ENCODE measurements at places on chromosomes 3 and 15.

DNA sequence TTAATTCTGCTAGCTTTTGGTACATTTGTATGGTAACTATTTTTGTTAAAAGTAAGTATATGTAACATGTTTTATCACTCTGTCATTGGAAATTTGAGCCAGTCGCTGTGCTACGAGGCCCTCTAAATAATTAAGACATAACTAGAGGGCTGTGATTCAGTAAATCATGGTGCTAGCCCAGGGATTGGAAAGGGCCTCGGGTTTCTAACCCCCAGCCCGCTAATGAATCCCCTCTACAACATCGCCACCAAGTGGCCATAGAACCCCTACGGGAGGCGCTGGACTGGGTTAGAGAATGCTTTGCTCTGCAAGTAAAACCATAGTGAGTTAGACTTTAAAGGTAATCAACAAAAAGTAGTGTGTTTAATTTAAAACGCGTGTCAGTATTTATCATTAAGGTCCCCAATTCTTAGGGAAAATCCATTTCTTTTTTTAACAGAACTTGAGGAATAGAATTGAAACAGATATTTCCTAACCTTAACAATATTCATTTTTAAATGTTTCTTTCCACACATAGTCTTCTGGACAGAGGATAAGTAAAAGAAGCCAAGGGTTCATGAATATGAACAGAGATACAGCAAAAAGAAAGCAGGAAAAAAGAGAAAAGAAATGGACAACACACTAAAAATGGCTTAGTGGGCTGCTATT lies 744.7 kb downstream of the EPHA3 start:
- DNase-seq = no peak

DNA sequence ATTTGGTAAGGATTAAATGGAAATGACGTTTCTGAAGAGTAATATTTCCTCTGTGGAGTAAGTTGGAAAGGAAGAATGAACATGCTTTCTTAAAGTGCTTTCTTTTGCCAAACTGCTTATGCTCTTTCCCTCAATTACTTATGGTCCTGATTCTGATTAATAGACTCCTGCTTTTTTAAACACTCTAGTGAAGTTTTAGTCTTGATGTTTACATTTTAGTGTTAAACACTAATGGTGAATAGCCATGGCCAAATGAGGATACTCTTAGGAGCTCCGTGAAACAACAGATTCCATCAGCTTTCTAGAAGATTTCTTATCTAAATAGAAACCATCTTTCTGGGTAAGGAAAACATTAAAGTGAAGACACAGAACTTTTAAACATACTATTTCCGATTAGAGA lies 117.6 kb downstream of the P3H2 start:
- DNase-seq = no peak

- no peak for DNase-seq
Measured at GRCh38 chr15:44501768-44502366, 35.1 kb upstream of the EIF3J start.

- DNase-seq = no peak
Measured at GRCh38 chr3:32366638-32367397, 24.8 kb upstream of the CMTM7 start.

GRCh38 chr3:38533285-38533976 lies 37.3 kb downstream of the EXOG start:
- no peak for DNase-seq

DNA sequence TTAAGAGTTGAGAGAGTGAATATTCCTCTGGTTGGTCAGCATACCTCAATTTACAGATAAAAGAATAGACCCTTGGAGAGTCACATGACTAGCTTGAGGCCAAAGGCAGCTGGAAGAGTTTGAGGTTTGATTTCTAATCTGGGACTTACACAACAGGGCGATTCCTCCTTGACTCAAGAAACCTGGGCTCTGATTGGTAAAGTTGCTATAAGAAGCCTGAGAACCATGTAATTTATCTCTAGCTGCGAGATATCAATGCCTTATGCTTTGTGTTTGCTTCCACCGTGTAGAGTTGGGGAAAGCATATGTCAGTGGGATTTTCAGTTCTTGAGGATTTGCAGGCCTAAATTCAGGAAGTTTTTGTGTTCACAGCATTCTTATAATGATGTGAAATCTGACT lies 206.0 kb downstream of the KLHL25 start:
- DNase-seq = no peak

DNA sequence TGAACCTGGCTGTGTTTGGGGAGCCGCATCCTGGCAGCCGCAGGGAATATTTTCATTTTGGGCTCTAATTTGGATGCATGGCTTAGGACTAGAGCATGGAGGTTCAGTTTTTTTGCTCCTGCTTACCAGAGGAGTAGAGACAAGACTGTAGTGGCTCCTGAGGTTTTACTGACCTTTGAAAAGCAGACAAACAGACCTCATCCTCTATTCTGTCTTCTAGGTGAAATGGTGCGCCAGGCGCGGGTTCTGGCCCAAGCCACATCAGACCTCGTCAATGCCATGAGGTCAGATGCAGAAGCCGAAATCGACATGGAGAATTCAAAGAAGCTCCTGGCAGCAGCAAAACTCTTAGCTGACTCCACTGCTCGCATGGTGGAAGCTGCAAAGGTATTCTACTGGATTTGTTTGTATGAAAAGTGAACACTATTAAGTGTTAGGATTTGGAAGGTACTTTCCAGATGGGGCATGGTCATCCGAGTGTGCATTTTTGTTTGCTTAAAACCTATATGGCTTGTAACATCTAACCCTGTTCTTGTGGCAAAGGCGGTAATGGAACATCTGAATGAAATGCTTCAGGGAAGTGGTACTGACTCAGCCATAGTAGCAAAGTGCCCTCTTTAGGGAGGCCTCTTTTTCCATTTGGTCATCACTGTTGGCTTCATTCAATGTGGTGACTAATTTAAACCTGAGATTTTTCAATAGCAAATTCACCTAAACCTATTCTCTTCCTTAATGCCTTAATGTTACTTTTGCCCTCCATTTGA lies 330.7 kb upstream of the TPM1 start:
- DNase-seq = no peak

GRCh38 chr15:35725353-35725752 lies 179.4 kb upstream of the DPH6 start:
- DNase-seq = no peak

- no peak for DNase-seq
Measured at GRCh38 chr15:74505837-74506514, 35.0 kb upstream of the ARID3B start.

- DNase-seq = no peak
Measured at GRCh38 chr15:94875550-94875949, 644.2 kb downstream of the MCTP2 start.

- no peak for DNase-seq
Measured at GRCh38 chr3:43023746-43024145, 44.6 kb downstream of the GASK1A start.

DNA sequence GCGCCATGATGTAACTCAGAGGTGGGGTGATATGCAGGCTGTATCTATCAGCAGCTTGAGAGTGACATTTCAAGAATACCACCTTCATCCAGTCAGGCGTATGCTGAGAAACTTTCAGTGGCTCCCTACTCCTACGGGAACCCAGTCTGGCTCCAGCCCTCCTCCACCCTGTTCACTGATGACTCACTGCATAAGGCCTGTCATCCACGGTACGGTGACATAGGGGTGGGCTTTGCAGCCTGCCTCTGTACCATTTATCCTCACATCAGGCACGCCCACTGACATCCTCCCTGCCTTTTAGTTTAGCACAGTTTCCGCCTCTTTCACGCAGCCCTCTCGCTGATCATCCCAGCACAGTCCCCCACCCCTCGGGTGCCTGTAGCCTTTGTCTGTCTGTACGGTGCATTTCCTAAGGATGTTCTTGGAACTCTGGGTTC lies 11.7 kb downstream of the PXYLP1 start:
- peak; percentile 49 for DNase-seq

GRCh38 chr3:69740103-69741021 lies 1.1 kb downstream of the MITF start:
- DNase-seq = no peak

- DNase-seq = no peak
Measured at GRCh38 chr3:127478922-127479321, 111.6 kb downstream of the TPRA1 start.

DNA sequence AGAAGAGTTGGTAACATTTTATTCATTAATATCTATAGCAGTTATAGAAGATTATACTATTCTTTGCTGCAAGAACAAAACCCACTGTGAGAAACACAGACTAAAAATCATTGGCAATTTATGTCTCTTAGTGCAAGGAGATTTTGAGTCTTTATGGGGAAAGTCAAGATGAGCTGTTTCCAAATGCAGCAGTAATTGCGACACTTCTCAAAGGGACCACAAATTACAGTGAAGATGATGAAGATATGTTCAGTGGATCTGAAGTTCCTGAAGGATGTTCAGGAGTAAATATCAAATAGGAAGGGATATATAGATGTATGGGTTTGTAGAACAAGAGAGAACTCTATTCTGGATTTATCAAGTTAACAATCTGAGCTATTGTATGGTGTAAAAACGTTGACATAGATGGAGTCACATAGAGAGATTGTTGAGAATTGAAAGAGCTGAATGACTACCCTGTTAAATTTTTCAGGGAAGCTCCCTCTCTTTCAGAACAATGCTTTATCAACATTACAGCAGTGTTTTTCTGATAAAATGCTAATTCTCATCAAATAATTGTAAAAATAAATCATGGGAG lies 71.8 kb downstream of the DTWD1 start:
- no peak for DNase-seq

DNA sequence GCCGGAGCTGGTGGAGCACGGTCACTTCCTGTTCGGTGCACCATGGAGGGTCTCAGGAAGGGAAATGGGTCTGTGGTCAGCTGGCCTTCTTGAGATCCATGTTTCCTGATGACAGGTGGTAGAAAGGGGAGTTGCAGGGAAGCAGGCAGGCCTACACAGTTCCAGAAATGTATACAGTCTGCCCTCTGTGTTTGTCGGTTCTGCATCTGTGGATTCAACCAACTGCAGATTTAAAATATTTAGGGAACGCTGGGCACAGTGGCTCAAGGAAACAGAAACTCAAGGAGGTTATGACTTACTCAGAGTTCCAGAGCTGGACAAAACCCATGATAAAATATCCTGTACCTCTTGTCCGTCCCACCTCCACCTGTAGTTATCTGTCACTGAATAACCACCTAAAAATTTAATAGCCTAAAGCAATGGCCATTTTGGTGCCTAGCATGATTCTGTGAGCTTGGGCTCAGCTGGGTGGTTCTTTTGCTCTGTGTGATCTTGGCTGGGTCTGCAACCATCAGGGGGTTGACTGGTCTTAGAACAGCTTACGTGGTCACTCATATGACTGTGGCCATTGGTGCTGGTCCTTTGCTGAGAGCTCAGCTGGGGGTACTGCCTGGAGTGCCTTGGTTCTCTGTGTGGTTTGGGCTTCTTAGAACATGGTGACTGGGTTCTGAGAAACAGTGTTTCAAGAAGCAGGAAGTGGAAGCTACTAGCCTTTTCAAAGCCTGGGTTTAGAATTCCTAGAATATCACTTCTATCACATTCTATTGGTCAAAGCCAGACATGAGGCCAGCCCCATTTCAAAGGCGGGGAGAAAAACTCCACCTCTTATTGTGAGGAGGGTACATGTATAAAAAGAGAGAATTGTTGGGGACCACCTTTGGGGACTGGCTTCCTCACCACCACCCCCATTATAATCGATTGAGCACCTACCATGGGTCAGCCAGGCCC lies 239.7 kb upstream of the BHLHE40 start:
- no peak for DNase-seq

DNA sequence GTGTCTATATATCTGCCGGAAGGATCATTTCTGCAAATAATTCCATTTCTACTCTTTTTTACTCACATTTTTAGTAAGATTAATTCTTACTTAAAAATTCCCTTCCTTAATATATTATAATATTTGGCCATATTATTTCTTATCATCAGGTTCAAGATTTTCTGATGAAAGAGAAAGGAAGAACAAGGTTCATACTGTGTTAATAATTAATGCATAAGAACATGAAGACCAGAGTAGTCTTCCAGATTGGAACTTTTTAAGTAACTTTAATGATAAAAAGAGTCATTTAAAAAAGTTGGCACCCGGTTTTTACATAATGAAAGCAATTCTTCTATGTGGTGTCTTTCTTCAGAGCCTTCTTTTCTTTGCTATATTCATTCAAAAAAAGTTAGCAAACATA lies 590 bp downstream of the ACKR4 start:
- no peak for DNase-seq

GRCh38 chr3:189985948-189986347 lies 134.7 kb downstream of the P3H2 start:
- DNase-seq = no peak

GRCh38 chr3:189139611-189139940 lies 32.2 kb upstream of the TPRG1 start:
- DNase-seq = no peak

GRCh38 chr3:115692887-115693524 lies 69.7 kb downstream of the GAP43 start:
- peak; percentile 27 for DNase-seq

- DNase-seq = no peak
Measured at GRCh38 chr3:196288141-196288460, 575 bp upstream of the PCYT1A start.

DNA sequence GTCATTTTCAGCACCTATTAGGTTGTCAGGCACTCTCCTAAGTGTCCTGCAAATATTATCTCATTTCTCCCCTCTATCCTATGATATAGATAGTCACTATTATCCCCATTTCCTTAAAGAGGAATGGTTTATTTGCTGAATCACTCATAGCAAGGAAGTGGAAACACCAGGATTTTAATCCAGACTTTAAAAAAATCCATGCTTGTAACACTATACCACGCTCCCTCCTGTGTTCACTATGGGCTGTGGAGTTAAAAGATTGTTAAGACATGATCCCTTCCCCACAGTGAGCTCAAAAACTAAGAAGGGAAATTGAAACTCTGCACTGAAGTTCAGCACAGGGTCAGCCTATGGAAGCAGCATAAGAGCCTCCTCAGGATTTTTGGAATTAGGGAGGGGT lies 60.2 kb downstream of the TMEM39A start:
- DNase-seq = no peak

DNA sequence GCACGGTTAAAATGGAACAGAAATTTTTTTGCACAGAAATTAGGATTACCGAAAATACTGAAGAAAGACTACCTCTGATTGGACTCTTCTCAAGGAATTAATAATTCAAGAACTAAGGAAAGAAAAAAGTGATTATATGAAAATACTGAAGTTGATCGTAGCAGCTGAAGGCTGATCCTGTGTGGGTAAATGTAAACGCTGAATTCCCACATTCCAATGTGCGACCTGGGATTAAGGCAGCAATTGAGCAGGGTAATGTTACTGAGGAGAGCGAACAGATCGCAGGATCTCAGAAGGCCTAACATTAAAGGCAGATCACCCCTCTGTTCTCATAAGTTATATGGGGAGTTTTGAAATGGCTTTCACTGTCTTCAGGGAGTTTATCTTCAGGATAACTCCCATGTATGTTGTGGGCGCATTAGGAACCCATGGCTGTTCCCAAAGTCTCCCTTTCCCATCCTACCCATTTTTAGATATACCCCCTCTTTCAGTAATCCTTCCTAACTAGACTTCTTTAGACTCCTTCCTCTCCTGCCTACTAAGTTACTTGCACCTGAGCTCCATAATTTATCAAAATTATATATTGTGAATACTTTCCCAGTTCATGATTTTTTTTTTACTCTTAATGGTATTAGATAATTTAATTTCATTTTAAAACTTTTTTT lies 1.0 kb upstream of the UBL7 start:
- no peak for DNase-seq
